ENCODE measurements at places on chromosomes 1 and 21.
A peak's percentile ranks its signal among the peaks of the same experiment; 100 is the strongest.

GRCh38 chr21:45880097-45881068, 101.2 kb upstream of the COL6A1 start:
- peak; percentile 71 for DNase-seq

- no peak for DNase-seq
Observed at GRCh38 chr1:117753652-117754051, 147.8 kb downstream of the TENT5C start.

GRCh38 chr1:179366093-179366800, 476 bp downstream of the AXDND1 start:
- DNase-seq: no peak

- DNase-seq: no peak
Observed at GRCh38 chr1:243351337-243351736, 95.5 kb downstream of the SDCCAG8 start.

GRCh38 chr21:26438976-26439375, 134.1 kb downstream of the CYYR1 start:
- DNase-seq: no peak

DNA sequence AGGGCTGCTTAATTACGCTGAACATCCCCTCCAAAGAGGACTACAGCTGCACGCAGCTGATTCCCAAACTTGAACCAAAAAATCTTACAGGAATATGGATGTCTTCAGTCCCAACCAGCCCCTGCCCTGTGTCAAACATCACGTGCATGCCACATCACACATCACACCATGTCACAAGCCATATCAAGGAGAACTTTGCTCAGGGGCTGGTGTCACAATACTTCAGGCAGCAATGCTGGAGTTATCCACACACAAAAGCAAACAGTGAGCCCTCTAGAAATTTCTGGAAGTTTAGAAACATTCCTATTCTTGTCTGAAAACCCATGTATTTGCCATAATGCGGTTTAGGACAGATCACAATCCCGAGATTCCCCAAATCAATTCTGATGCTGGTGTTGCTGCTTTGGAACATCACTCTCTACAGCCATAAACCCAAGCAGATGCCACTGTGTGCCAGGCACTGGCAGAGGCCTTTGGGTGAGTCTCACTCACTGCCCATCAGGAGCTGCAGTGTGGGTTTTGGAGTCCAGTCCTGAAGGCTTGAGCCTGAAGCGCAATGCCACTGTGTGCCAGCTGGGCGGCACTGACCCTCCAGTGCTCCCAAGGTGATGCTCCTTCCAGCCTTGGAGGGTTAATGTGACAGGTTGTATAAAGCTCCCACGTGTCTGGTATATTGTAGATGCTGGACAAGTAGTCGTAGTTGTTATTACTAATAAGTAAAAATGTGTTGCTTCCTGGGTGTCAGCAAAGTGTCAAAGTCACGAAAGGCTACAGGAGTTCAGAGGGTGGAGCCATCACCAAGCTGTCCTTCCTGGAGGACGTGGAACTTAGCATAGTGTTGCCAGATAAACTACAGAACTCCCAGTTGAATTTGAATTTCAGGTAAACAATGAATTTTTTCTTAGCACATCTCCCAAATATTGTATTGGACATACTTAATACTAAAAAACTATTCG, 20.1 kb upstream of the EFNA1 start:
- no peak for DNase-seq

DNA sequence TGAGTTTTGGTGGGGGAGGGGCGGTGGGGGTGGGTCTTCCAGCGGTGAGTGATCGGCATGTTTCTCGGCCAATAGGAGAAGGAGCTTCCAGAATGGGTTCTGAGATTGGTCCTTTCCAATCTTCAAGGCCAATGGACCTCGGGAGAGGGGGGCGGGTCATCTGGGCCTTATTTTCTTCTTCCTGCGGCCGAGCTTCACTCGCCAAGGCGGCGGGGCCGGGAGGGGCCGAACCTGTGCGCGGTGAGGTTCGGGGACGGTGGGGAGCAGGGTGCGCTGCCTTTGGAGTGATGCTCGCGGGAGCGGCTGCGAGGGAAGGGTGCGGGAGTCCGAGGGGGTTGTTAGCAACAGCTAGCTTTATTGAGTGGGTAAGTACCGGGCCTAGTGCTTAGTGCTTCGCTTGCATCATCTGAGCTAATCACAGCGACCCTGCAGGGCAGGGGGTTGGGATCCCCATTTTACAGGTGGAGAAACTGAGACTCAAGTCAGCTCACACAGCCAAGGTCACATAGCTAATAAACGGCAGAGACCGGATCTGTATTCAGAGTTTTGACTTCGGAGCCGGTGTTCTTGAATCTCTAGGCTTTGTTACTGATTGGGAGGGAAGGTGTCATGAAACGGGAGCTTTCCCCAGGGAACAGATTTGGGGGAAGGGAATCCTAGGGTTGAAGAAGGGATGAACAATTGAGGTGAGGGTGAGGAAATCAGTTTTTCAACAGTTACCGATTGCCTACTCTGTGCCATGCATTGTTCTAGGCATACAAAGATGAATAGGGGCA, 549 bp downstream of the KDM4A start:
- peak; percentile 85 for DNase-seq

- DNase-seq: no peak
Observed at GRCh38 chr21:41220208-41220733, 52.3 kb downstream of the BACE2 start.

DNA sequence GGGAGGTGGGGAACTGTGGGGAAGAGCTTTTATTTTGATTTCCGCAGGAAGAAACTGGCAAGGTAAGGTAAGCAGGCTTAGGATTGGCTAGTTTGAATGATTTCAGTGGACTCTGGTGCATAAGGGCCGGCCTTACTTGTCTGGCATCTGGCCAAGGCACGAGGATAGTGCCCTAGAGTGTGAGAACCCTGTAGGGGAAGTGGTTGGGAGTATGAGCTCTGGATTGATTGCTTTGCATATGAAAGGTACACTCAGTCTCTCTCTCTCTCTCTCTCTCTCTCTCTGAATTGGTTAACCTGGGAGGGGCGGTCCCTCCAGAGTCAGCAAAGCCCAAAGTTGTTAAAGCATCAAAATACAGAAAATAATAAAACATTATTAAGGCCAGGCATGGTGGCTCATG, 463.0 kb downstream of the SIPA1L2 start:
- DNase-seq: no peak

DNA sequence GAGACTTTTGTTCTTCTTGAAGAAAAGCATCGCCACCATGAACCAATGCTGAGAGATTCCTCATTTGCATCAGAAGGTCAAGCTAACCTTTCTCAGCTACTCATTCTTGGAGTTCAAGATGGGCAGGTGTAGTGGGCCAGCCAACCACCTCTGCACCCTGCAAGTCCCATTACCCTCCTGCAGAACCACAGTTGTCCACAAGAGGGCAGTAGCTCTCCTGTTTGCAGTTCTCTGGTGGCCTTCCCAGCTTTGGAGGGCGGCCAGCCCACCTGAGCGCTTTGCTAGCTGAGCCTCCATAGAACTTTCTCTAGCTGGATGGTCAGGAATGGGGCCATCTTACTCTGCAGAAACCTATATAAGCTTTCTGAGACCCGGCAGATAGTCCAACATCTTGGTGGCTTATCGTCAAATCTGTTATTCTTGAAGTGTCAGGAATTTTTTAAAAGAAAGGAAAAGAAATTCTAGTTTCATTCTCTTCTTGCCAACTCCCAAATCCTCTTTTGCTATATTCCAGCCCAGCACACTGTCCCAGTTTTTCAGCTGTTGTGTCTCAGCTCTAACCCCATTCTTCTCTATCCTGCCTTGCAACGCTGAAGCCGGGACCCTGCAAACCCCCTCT, 11.0 kb upstream of the LMX1A start:
- DNase-seq: peak; percentile 41

- no peak for DNase-seq
Observed at GRCh38 chr1:27361553-27361952, 5.2 kb downstream of the MAP3K6 start.

DNA sequence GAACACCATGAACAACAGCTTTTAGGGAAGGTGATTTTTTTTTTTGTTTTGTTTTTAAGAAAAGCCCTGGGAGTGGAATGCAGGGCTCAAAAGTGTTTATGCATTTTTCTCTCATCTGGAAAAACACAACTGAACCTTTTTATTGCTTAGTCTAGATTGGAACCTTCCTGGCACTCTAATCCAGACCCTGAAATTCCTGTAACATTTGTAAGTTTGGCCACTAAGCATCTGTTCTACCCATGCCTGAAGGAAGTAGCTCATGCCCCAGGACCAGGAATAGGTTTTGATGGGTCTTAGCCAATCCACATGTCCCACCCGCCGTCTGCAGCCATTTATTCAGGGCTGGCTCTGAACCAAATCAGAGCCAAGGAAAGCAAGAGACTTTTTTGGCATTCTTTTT, 39.7 kb upstream of the SLC2A1 start:
- no peak for DNase-seq

DNA sequence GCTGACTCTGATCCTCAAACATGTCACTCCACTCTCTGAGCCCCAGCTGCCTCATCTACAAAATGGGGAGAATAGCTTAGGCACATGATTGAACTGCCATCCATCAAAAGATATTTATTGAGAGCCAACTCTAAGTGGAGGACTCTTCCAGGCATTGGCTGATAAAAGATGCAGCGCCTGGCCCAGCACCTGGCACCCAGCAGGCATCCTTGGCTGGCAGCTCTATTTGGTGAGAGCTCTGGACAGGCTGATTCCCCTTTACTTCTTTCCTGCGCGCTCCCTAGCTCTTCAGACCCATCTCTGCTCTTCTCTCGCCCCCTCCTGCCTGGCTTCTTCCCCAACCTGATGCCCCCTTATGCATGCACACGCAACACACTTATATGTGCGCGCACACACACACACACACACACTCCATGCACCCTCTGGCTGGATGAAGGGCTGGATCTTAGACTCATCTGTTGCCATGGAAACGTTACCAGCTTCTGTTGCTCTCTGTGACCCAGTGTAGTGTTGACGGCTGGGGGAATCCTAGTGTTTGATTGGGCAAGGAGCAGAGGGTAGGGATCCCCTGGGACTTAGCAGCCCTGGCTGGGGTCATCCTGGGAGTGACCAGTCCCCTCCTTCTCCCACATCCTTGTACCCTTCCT, 49.3 kb downstream of the VWA5B1 start:
- DNase-seq: no peak

DNA sequence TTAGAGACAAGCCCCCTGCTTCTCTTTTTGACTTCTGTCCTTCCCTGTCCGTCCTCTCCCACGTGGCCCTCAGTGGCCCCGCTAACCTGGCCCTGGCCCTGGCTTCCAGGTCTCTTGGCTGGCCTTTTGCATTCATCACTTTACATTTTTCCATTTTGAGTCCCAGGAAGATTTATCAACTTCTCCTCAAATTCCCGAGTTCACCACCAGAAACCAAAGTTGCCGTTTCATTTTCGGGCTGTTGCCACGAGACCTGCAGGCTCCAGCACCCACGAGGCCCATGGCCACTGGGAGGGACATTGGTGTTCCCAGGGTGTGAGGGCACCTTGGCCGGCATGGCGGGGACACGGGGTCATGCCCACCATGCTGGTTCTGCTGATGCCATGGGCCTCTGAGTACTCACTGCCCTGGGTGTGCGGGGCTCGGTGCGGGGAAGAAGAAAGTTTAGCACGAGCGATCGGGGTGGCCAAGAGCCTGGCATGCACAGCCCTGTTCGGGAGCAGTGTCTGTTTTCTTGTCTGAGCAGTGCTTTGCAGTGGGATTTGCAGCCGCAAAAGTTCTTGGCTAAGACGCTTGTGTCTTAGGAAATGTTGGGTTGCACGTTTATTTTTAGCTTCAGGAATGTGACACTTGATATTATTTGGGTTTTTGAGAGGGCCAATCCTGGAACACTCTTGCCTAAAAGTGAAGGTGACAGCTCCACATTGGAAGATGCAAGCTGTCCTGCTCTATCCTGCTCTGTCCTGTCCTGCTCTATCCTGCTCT, 40.4 kb upstream of the ADARB1 start:
- DNase-seq: no peak

DNA sequence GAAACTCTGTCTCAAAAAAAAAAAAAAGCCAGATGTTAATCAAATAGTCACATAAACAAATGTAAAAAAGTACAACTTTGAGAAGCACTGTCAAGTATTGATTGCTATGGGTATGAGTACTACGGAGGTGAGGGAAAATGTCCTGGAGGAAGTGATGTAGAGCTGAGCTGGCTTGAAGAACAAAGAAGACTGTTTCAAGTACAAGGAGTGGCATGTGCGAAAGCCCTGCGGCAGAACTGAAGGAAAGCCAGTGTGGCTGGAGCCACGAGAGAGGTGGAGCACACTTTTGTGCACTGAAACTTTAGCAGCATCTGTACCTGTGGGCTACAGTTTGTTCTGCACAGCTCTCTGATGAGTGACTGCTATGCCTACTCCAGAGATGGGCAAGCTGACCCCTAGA, 5.4 kb upstream of the RPS6KA1 start:
- DNase-seq: no peak

DNA sequence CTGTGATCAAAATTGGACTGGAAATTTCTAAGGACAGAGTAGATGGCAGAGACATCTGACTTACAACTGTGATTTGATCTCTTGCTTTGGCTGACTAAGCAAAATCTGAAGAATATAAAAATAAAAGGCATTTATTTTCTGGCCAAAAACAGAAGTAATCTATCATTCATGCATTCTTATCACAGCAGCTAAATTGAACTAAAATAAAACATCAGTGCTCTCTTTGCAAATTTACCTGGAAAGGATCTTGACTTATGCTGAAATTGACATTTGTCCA, 81.4 kb upstream of the ZNF678 start:
- DNase-seq: no peak

DNA sequence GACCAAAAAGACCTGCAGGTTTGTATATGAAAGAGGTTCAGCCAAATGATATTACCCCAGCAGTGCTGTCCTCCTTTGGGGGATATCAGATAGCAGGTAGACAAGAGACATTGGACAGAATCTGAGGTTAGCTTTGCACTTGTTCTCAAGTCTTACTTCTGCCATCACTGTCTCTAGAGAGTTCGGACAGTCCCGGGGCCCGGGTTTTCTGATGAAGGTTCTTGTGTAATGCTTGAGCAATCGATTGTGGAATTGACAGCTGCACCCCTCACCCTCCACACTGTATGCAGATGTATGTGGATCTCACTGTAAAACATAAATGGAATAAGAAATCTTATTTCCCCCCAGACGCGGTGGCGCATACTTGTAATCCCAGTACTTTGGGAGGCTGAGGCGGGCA, 56.2 kb upstream of the MORC3 start:
- no peak for DNase-seq

DNA sequence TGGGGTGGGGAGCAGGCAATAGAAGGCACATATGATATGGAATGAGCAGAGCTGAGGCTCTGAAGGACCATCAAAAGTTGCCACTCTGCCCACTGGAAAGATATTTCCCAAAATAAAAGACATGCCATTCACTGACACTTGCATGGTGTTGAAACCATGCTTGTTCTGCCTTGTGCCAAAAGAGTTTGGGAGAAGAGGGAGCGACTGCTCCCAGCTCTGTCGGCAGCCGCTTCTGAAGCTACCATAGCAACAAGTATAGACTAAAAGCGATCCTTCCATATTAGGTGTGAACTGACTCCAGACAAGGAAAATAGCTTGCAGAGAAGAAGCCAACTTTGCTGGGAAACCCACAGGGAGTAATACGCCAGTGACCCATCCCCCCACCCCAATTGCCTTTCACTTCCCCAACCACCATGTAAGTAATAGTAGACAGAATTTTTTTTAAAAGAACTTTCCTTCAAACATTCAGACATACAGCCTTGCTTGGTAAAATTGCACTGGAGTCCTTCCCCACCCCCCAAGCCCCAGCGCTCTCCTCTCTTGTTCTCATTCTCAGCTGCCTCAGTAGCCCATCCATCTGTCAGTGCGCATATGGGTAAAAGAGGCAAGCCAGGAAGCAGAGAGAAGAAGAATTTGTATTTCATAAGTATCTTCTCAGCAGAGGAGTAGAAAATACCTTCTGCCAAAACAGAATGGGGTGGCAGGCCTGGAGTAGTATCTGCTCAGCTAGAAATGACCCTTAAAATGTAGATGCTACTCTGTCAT, 263.7 kb downstream of the OMA1 start:
- no peak for DNase-seq
